Fibroblast of skin of left quadriceps (primary cell): ENCODE measurements at places on chromosomes 4 and X.

- no peak for DNase-seq
Observed at GRCh38 chr4:40502934-40503333, 126.7 kb downstream of the RBM47 start.

- no peak for DNase-seq
Observed at GRCh38 chrX:84363051-84363450, 139.2 kb downstream of the HDX start.

DNA sequence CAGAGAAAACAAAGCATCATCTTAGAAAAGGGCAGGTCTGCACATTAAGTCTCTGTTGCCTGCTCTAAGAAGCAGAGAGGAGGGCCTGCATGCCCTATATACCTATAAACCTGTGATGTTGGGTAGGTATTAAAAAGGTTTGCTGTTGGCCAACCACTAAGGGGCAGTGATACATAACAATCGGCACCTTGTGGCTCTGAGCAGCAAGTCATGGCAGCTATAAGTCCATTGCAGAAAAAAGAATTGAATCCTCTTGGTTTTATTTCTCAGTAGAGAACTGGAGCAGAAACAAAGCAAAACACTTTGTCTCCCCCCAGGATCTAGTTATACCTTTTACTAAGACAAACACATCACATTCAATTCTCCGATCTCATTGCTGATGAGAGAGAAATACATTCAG is 1364.4 kb downstream of the STIM2 start:
- no peak for DNase-seq

DNA sequence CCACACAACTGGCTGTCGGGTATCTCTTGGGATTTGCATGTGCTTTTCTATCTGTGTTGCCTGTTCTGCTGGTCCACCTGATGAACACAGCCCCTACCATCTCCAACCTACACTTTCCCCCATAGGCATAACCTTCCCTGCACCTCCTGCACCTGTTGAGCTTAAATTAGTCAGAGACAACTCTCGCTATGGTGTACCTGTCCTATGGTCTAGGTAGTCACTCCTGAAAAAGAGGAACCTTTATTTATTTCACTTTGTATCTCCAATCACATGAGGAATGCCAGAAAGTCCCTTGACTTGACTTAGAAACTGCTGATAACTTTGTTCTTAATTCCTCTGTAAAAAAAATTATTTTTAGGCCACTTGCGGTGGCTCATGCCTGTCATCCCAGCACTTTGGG is 338.1 kb downstream of the DHRSX start:
- no peak for DNase-seq

- peak; percentile 30 for DNase-seq
Observed at GRCh38 chr4:52192721-52193135, 141.6 kb downstream of the SPATA18 start.

GRCh38 chr4:151147000-151147399 is 47.6 kb downstream of the RPS3A start:
- DNase-seq = no peak

- no peak for DNase-seq
Observed at GRCh38 chrX:40167850-40168479, 70.2 kb upstream of the BCOR start.

DNA sequence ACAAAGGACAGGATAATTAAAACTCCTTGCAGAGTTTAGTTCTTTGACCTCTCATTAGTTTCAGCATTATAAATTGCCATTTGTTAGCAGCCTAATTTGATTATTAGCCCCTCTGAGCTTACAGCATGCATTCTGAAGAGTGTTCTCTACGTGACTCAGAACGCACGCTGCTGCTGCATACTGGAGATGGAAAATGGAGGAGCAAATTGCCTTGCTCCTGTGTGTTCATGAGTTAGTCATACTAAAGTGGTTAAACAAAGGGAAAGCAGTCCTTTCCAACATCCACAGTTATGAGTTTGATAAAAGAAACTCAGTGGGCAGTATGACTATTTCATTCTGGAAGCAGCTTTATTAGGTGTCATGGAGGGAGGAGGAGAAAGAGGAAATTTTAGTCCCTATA is 922.5 kb downstream of the RPA4 start:
- peak; percentile 6 for DNase-seq

- no peak for DNase-seq
Observed at GRCh38 chr4:103567591-103567990, 152.2 kb downstream of the TACR3 start.

- DNase-seq = peak; percentile 90
Observed at GRCh38 chr4:182929296-182929695, 12.1 kb upstream of the DCTD start.

DNA sequence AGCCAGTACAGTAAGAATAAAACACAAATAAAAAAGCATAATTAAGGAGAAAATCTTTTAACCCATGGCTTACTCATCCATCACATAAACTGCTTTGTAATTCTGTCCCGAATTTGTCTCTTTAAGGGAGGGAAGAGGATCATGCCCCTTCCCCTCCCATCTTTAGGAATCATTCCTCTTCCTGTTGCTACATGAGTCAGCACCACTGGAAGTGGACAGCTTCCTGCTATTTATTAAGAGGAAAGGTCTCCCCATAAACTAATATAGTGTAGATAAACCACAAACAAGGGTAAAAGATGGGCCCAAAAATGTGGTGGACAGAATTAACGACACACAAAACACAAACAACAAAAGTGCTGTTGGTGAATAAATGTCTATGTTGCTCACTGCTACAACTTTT is 75.8 kb downstream of the PPP3CA start:
- no peak for DNase-seq

DNA sequence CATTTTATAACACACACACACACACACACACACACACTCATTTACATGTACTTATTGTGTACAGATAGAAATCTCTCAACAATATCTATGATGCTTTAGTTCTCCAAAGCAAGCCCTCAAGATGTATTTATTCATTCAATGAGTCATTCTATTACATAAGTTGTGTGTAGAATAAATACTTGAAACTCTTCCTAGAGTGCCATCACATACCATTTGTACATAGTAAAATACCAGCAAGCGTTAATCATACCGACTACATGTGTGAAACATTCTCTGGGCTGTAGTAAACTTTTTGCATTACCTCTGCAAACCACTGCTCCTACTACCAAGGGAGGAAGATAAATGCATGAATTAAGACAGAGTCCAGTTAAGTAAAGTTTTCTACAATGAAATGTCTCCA is 70.9 kb downstream of the EPHA5 start:
- DNase-seq = peak; percentile 37

GRCh38 chr4:66923081-66923865 is 622.0 kb downstream of the CENPC start:
- DNase-seq = no peak

GRCh38 chrX:118459494-118459893 is 36.1 kb upstream of the DOCK11 start:
- DNase-seq = peak; percentile 10

GRCh38 chr4:20512985-20513384 is 187.3 kb upstream of the PACRGL start:
- DNase-seq = no peak

DNA sequence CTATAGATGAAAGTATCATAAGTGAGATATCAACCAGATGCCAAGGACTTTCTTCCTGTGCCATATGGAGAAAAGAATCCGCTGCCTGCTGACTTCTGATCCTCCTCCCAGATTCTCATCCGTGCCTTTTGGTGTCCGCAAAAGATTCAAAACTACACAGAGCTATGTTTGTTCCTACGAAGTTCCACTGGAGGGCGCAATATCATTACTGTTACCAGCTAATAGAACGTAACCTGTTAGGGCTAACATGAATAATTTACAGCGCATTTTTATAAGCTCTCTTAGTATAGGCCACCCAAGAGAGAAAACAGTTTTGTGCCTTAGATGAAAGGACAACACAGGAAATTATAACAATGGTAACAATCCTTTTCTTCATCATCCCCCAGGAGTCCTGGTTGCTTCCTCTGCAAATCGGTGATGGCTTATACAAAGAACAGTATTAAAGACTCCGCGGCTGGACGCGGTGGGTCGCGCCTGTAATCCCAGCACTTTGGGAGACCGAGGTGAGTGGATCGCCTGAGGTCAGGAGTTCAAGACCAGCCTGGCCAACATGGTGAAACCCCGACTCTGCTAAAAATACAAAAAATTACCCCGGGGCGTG is 22.8 kb upstream of the CENPVL3 start:
- DNase-seq = peak; percentile 23

- DNase-seq = no peak
Observed at GRCh38 chr4:33407496-33407895, 2687.3 kb downstream of the PCDH7 start.

- DNase-seq = peak; percentile 36
Observed at GRCh38 chr4:177339477-177340374, 30.1 kb downstream of the NEIL3 start.

- peak; percentile 54 for DNase-seq
Observed at GRCh38 chr4:122765692-122766352, 33.3 kb downstream of the BBS12 start.

DNA sequence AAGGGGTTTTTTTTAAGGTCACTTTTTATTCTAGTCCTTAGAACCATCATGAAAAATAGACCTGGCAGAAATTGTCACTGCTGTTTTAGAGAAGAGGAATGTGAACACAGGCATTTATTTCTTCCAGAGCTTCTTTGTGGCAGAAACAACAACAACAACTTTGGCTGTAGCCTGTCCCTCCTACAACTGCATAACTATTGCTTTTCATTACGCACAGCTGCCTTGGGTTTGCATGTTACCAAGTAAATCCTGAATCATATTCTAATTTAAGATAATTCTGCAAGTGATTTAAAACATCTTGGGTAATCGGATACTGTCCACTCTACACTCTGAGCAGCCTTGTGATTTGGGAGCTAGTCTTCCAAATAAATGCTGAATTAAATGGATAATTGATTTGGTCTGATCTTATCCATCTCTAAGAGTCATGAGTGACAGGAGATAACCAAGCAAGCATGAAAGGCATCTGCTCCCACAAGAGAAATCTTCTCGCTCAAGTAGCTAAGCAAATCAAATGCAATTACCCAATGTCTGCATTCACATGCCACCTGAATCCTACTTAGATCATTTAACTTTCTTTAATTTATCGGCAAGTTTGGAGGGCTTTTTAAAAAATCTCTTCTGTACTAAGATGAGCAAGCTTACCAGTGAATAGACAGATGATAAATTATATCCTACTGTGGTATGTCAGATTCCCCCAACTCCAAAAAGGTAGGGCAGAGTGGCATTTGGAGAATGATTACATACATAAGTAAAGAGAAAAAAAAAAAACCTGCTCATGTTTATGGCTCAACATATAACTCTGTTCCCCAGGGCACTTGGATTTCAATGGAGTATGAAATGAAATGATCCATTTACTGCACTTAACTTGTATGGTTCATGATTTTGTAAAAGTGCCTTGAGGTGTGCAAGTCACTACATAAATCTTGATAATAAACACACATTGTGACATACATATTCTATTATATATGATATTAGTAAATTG is 73.6 kb downstream of the EGF start:
- DNase-seq = no peak

GRCh38 chr4:24533364-24533763 is 51.0 kb downstream of the DHX15 start:
- no peak for DNase-seq

- peak; percentile 51 for DNase-seq
Observed at GRCh38 chrX:119690921-119691716, 1.8 kb downstream of the SEPTIN6 start.

DNA sequence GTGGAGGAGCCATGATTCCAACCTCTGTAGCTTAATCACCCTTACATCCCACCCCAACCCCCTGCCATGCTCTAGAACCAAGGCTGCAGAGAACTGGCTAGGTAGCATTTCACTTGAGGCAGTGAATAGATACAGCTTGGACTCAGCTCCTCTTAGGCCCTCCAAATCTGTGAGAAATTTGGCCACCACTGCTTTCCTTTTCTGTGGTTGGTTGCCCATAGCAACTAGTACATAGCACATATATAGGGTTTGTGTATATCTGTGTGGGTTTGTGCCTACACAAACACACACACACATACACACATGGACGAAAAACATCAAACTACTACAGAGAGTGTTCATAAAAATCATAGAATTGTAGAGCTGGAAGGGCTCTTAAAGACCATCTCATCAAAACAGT is 52.0 kb upstream of the CCDC160 start:
- DNase-seq = no peak

DNA sequence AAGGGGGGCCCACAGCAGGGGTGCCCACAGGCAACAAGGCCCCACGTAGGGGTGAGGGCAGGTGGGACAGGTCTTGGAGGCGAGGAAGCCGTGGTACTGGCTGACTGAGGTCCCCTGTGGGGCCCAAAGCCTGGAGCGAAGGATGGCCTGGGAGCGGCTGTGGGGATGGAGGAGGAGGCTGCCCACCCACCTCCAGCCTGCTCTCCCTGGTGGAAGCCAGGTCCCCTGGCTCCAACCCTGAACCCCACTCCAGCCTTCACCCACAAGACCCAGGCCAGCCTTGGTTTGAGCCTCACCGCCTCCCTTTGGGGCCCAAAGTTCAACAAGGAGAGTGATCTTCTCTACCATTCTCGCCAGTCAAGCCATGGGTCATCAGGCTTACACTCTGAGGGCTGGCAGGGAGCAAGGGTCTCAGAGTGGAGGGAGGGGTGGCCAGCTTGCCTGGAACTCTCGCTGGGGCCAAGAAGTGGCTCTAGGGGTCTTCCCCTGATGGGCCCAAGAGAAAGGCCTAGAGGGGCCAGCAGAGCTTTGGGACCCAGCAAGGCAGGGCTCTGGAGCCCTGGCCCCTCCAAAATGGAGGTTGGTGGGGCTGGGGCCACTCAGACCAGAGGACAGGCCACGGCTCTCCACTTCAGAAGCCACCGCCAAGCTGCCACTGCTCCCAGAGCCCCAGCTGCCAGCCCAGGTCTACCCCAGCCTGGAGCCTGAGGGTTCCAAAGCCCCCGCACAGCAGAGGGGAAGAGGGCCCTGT is 5.0 kb downstream of the PNCK start:
- no peak for DNase-seq

DNA sequence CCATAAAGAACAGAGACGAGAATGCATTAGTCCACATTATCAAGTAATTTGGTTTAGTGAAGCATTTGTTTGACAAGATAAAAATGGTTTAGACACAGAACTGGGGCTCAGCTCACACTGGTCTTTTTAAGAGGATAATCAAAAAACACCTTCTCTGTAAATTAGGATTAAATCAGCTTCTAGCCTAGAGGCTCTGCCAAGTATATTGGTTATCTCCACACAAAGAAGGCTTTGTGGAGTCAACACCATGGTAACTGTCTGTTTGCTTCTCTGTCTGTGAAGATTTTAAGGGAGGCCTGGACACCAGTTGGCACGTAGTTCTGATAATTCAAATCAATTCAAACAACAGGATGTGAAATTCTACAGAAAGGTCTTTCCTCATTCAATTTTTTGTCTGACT is 687.0 kb downstream of the DMD start:
- DNase-seq = no peak

GRCh38 chr4:38800961-38801450 is 3.6 kb downstream of the TLR1 start:
- no peak for DNase-seq

- peak; percentile 51 for DNase-seq
Observed at GRCh38 chr4:181863856-181864255, 379.3 kb upstream of the TENM3 start.
